Dermis microvascular lymphatic vessel endothelial cell (primary cell): ENCODE measurements at places on chromosomes 2 and 18.

- no peak for DNase-seq
Measured at GRCh38 chr2:74632209-74632938, 15.8 kb downstream of the M1AP start.

- DNase-seq, result no peak
Measured at GRCh38 chr2:200640176-200640575, 54.4 kb downstream of the AOX1 start.

GRCh38 chr18:60163622-60164021 is 209.0 kb downstream of the MC4R start:
- no peak for DNase-seq

GRCh38 chr18:14089781-14090180 is 42.5 kb downstream of the ZNF519 start:
- DNase-seq, result no peak

DNA sequence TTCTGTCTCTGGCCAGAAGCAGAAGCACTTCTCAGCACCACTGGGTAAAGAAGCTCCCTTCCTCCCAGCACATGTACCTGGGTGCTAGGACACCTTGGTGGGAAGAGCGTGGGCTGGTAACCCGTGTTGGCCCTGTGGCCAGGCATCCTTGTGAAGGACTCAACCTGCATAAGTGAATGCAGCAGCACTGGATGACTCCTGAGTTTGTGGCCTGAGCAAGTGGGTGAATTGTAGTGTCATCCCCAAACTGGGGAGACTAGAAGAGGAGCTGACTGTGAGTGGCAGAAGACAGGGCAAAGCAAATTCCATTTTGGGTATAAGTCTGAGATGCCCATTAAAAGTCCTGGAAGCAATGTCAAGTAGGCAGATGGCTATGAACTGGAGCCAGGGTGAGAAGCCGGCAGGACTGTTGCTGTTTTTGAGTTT is 63.4 kb downstream of the STAT1 start:
- no peak for DNase-seq

- DNase-seq, result no peak
Measured at GRCh38 chr2:60862642-60863041, 18.7 kb upstream of the REL start.

DNA sequence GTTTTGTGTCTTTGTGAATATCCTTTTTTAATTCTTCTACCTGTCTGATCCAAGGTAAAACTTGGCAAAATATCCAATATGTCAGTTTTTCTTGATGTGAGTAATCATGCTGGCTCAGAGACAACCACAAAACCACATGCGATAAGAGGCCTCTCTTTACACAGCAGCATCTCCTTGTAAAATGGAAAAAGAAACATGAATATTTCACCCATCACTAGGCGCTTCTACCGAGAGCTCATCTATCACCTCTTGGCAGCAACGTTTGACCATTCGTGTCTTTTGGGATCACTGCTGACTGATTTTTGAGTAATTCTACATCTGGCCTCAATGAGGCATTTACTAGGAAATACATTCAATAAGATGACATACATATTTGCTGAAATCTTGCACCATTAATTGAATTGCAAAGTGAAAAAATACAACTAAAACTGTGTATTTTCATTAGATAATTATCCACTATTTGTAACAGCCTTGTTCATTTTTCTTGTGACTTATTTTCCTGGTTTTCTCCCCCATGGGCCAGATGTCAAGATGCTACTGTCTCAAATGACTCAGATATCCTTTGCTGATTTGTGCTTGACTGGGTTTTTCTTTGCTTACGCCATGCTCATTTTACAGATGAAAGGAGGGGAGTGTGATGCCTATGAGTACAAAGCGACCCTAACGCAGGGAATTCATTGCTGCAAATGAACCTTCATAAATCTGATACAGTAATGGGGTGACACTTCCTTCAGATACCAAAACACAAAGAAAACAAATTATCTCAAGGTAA is 467.5 kb downstream of the FBXO15 start:
- no peak for DNase-seq

DNA sequence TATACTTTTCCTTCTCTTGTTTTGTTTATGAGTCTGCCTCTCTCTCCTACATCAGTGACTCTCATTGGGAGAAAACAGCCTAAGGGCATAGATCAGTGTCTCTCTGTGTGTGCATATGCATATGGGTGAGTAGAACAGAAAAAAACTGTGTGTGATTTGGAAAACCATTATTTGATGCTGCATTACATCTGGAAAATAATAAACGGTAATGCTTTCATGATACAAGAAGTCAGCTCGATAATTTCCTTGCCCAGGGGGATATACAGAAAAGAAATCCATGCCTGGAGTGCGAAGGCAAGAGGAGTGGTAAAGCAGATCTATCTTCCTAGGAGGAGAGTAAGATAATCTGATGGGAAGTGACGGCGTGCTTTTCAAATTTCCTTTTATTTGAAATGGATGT is 221.5 kb upstream of the LYPD1 start:
- DNase-seq, result no peak

GRCh38 chr18:78505851-78506461 is 473.7 kb upstream of the SALL3 start:
- no peak for DNase-seq

DNA sequence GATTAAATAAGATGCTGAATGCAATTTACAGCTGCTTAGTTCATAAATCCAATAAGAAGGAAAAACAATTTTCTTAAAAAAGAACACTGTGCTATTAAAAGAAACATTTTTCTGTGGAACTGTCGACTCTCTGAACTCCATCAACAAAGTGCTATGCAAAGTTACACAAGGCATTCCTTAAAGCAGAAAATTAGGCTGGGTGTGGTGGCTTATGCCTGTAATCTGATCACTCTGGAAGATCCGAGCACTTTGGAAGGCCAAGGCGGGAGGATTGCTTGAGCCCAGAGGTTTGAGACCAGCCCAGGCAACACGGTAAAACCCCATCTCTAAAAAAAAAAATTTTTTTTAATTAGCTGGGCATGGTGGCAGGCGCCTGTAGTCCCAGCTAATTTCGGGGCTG is 13.0 kb downstream of the MCM6 start:
- DNase-seq, result no peak

GRCh38 chr2:128299628-128300027 is 19.0 kb downstream of the HS6ST1 start:
- no peak for DNase-seq

- no peak for DNase-seq
Measured at GRCh38 chr18:598124-598589, 1.4 kb downstream of the CLUL1 start.

GRCh38 chr18:840023-840408 is 28.0 kb upstream of the YES1 start:
- peak; percentile 16 for DNase-seq

- no peak for DNase-seq
Measured at GRCh38 chr18:52948868-52949444, 609.0 kb downstream of the DCC start.

DNA sequence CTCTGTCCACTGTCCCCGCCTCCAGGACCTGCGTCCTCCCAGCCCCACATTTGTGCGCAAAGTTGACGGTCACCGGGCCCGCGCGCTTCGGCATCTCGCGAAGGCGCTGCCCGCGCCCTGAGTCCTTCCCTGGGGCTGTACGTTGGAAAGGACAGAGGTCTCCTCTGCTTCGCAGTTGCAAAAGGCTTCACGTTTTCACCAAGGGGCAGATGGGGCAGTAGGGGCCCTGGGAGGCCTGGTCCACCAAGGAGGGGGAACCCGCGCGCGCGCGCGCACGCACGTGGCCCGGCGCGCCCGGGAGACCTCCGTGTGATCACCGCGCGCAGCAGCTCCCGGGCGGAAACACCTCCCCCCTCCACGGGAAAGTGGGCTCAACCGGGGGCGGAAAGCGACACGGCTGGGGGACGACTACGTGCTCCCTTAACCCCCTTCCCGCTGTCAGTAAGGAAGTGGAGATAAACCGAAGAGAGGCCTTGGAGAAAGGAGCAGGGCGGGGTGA is 21.9 kb downstream of the TEX44 start:
- DNase-seq, result no peak

DNA sequence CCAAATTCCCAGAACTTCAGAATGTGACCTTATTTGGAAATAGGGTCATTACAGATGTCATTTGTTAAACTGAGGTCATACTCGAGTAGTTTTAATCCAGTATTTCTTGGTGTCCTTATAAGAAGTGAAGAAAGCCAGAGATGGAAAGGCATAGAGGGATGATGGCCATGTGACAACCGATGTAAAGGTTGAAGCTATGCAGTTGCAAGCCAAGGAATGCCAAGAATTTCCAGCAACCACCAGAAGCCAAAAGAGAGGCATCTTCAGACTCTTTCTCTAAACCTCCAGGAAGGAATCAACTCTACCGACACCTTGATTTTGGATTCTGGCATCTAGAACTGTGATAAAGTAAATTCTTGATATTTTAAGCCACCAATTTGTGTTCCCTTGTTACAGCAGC is 242.2 kb downstream of the CDH20 start:
- DNase-seq, result no peak

- no peak for DNase-seq
Measured at GRCh38 chr2:206004004-206004693, 81.8 kb downstream of the INO80D start.

DNA sequence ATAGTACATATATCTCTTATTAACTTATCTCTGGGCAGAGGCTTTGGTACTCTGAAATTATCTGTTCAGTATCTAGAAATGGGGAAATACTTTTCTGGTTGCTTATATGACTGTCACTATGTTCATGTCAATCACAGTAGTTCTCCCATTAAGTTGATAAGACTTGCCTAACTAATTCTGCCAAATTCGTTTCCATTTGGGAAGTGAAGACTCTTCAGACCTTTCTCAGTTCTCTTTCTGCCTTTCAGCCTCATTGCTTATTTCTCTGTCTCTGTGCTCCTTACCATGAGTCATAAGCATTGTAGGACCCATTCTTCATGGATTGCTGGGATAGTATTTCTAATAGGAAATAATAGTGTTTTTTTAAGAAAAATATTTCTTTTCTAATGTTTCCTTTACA is 113.5 kb downstream of the PHLPP1 start:
- no peak for DNase-seq

- DNase-seq, result no peak
Measured at GRCh38 chr2:224041554-224041953, 2.5 kb upstream of the SERPINE2 start.

GRCh38 chr2:198807131-198807530 is 650.6 kb downstream of the SATB2 start:
- no peak for DNase-seq

DNA sequence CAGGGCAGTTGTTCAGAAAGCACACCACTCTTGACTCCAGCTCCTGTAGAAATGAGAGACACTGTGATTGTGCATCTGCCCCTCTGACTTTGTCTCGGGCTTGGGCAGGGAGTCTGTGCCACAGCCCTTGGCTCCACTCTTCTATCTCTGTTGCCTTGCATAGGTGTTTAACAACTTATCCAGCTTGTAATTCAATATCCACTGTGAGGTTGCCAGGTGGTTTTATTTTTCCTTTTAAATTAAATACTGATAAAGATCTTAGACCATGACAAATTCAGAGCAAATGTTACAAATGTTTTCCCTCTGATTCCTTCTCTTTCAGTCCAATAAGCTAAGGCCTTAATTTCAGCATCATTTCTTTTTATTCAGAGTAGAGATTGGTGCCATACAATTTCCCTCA is 421.7 kb downstream of the STK39 start:
- no peak for DNase-seq

DNA sequence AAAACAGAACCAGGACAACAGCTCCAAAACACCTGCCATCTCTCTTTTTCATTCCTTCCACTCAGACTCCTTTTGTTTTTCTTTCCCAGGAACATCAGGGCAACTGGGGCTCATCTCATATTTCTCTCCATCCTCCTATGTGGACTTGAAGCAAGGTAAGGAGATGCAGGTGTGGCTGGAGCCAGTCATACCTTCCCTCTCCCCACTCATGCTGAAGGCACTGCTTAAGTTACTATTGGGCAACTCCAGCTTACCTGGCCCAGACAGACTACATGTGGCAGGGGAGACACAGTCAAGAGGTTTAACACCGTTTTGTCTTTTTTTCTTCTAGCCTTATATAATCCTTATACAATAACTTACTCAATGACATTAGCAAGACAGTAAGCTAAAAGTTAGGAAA is 38.4 kb downstream of the LAMA1 start:
- no peak for DNase-seq

- DNase-seq, result no peak
Measured at GRCh38 chr2:167331636-167332232, 443.5 kb downstream of the XIRP2 start.

GRCh38 chr18:40013001-40013609 is 1941.9 kb upstream of the PIK3C3 start:
- no peak for DNase-seq

GRCh38 chr2:235194351-235194750 is 242.5 kb downstream of the SH3BP4 start:
- DNase-seq, result no peak

GRCh38 chr18:34972765-34973414 is 68.3 kb upstream of the MAPRE2 start:
- DNase-seq, result no peak

DNA sequence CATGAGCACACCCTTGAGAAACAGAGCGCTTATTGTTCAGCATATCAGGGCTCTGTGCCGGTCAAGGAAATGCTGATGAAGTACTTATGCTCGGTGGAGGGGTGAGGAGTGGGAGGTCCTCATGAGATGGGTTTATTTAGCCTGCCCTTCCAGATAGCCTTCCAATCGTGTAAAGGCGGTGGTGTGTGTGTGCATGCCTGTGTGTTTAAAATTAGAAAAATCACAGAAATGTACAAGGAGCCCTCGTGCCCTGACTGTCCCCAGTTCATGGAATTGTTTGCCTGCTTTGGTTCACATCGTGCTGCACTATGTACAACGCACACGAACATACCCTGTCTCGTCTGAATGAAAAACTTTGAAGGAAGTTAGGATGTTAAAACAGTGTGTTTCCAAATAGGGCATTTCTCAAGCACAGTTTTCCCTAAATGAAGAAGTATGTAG is 158.6 kb downstream of the AQP4 start:
- DNase-seq, result no peak

DNA sequence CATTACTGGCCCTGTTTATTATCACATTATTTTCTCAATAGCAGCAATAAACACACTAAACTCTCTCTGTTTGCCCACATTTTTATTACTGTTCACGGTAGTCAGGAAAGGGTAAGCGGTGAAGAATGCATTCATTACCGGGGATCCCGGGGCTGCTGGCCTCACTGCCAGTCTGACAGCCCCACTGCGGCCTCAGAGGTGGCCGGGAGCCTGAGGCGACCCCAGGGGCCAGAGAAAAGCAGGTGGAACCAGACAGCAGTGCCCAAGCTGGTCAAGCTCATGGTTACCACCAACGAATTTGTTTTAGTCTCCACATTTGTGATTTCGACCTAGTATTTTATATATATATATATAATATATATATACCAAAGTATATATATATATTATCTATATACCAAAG is 127.7 kb downstream of the LRATD1 start:
- DNase-seq, result no peak

DNA sequence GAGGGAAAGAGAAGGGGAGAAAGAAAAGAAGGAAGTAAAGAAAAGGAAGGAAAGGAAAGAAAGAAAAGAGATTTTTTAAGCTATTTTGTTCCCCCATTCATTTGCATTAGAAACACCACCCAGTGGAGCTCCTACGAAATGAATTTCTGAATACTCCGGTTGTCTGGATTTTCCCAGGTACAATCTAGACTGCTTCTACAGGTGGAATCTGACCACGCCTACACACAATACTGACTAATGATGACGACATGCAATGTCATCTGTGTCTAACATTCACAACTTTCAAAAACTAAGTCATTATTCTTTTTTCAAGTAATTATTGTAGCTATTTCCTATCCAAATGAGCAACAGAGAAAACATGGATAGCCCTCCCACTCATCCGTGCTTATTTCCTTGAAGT is 121.7 kb downstream of the ZNF516 start:
- no peak for DNase-seq
